ENCODE measurements at places on chromosomes 2 and 18.

- no peak for DNase-seq
These were observed 135.6 kb upstream of the DAPL1 start for GRCh38 chr2:158659483-158659882.

GRCh38 chr18:70376914-70377258 lies 88.0 kb downstream of the SOCS6 start:
- no peak for DNase-seq

GRCh38 chr18:827093-827677 lies 15.1 kb upstream of the YES1 start:
- DNase-seq, result no peak

DNA sequence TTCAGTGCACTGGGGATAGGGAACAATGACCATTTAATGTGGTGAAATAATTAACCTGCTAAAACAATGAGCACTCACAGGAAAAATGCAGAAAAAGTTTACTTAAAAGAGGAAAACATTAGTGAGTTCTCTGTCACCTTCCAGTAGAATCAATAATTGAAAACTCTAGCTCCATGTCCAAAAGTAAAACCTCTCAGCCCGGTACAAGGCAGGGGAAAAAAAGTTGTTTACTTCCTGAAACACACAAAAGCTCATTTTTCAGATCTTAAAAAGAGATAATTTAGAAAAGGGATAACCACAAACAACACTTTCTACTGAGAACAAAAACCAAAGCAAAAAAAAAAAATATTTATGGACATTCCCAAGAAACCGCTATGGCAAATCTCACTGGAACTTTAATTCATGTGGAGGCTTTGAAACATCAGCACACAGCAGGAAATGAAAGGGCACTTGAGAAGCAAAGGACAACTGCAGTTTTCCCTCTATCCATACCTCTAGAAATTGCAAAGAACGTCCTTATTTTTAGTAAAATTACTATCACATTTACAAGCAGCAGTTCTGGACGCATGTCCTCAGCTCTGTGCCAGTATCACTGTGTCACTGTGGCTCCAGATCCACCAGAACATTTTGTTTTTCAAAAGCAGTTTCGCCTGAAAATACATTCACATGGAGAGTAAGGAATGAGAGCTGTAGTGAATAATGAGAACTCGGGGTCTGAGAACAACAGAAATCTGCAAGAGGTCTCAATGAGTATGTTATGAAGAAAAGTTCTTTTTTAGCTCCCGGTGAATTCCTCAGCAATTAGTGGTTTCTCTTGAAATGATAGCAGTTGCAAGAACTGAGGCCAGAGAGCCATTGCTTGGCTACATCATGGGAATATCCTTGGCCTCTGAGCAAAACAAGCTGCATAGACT lies 44.7 kb upstream of the DNAH7 start:
- DNase-seq, result peak; percentile 6

DNA sequence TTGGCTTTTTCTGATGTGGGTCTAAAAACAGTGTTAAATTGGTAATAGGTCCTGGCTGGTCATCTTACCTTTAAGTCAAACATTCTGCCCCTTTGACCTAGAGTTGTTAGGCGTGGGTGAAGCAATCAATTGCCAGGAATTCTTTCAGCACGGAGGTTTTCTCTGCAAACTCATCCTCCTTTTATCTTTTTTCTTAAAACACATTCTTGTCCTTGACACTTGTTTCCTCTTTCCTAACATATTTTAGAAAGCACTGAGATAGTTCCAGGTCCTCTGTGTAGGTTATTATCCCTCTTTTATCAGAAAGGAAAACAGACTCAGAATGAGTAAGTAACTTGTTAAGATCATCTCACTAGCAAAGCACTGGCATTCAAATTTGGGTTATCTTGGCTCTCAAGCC lies 18.6 kb upstream of the AP1S3 start:
- no peak for DNase-seq

DNA sequence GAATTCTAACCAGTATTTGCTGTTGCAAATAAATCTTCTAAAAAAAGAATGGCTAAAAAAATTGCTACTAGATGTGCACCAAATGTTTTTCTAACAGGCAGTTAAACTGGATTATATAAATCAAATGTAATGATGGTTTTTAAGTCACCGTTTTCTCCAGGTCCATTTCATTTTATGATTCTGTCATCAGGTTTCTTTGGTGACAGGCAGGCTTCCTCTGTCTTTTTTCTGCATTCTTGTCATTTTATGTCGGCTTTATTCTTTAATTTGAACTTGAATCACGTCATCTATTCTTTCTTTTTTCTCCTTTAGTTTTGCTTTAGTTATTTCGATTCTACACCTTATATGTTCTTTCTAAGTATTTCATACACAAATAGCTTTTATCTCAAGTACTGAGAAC lies 212.5 kb downstream of the SOCS6 start:
- no peak for DNase-seq

DNA sequence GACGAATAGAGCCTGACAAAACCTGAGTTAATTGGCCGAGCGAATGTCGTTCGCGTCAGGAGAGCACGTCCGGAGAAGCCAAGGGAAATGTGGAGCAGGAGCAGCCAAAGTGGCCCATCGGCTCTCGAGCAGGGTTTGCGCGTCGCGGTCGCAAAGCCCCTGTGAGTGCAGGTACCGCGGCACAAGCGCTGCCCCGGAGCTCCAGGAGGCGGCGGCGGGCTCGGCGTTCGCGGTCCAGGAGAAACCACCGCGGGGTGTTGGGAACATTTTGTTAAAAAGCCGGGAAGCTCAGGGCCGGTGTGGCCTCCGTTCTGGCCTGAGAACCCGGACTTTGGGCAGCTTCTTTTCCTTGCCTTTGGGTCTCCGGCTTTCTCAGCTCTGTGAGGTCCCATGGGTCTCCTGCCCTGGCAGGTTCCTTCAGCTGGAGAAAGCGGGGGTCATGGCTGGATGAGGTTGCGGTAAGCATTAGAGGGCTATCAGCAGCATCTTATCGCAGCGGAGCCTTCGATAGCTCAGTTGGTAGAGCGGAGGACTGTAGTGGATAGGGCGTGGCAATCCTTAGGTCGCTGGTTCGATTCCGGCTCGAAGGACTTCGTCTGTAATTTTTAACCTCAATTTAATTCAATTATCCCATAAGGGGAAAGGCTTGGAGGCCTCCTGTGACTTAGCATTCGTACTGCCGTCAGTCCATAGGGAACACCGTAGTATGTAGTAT lies 1.0 kb upstream of the AGBL5 start:
- peak; percentile 98 for DNase-seq

DNA sequence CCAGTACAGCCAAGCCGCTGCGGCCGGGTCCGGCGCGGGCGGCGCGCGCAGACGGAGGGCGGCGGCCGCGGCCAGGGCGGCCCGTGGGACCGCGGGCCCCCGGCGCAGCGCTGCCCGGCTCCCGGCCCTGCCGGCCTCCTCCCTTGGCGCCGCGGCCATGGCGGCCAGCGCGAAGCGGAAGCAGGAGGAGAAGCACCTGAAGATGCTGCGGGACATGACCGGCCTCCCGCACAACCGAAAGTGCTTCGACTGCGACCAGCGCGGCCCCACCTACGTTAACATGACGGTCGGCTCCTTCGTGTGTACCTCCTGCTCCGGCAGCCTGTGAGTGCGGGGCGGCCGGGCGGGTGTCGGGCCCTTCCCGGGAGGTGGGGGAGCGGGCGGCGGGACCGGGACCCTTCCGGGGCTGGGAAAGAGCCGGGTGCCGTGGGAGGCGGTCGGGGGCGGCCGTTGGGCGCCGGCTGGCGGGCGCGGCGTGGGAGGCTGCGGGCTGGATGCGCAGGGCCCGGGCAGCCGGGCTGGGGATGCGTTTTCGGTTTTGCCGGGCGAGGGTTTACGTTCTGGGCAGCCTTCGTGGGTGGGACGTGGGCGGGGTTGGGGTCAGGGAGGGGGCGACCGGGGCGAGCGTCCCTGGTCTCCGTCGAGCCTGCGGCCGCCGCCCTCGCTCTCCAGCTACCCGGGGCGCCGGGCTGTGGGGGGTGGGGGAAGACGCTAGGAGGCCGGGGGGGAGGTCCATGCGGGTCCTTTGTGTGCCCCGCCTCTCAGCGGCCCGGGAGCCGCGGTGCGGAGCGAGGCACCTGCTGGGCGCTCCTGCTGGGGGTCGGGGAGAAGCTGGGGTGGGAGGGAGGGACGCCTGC lies 537 bp downstream of the AGFG1 start:
- DNase-seq, result peak; percentile 23

GRCh38 chr2:55419233-55419678 lies 400 bp downstream of the CCDC88A start:
- DNase-seq, result no peak

DNA sequence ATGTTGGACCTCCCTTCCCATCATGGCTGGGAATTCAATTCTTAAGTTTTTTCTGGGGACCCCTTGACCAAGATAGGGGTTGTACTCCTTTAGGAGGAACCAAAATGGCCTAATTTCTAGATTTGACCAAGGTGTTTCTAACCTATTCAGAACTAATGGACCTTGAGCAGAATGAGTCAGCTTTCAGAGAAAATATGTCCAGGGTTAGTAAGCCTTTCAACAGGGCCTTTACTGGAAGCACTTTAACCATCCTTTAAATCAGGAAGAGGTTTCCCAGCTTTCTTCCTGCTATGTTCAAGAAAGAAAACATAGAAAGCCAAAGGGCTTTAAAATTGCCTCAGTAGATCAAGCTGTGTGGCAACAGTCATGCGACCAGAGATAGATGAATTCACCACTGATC lies 1184.9 kb upstream of the ACVR2A start:
- no peak for DNase-seq

DNA sequence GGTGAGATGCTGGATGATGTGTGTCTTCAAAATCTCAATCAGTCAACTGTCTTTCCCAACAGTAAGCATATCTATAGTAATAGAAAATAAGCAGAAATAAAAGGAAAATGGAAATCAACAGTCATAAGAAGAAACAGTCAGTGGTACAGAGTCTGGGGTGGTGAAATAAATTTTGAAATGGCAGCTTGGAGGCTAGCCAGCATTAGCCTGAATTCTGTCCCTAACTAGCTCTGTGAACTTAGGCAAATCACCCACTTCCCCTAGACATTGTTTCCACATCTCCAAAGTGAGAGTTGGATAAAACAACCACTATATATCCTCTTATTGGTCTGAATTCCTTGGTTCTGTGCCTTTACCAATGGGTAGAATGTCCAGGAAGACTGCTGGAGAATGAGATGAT lies 189.7 kb upstream of the REV1 start:
- DNase-seq, result no peak

- no peak for DNase-seq
These were observed 217.7 kb downstream of the LRRTM1 start for GRCh38 chr2:80086831-80087230.

- DNase-seq, result no peak
These were observed 35.5 kb downstream of the STAT1 start for GRCh38 chr2:190978389-190979053.

DNA sequence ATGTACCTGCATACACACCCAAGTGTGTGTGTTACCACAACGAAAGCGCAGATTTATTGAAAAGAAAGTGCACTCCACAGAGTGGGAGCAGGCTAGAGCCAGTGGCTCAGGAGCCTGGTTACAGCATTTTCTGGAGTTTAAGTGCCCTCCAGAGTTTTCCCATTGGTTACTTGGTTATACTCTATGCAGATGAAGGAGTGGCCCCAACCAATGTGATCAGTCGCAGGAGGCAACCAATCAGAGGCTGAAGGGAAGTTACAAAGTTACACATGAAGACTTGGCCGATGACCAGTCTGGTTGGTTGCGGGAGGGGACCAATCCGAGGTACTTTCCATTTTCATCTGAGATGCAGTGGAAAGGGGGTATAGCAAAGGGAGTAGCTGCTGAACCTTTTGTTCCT lies 13.5 kb upstream of the PRLH start:
- DNase-seq, result no peak

DNA sequence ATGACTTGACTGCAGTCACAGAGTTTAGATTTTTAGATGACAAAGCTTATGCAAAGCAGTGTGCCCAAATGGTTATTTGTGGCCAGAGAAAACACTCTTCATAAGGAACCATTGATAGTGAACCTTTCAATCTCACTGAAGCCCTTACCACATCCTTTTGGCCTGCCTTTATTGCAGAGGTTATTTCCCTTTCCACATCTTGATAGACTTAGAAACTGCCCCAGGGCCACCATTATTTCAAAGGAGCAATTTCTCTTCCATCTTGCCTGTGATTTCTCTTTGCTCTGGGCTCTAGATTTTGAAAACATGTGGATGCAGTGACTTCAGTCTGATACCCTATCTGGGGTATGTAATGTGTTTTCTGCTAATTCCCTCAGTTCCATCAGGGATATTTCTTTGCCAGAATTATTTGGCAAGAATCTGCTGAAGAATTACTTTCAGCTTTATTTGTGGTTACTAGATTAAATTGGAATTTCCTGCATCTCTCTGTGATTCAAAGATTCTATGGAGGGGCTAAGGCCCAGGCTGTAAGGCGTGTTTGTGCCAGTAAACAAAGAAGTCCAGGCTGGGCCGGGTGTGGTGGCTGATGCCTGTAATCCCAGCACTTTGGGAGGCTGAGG lies 51.0 kb downstream of the MOGAT1 start:
- no peak for DNase-seq

GRCh38 chr2:175049661-175050060 lies 44.5 kb upstream of the CHN1 start:
- DNase-seq, result no peak

GRCh38 chr2:163943403-163944346 lies 207.9 kb upstream of the FIGN start:
- DNase-seq, result no peak

DNA sequence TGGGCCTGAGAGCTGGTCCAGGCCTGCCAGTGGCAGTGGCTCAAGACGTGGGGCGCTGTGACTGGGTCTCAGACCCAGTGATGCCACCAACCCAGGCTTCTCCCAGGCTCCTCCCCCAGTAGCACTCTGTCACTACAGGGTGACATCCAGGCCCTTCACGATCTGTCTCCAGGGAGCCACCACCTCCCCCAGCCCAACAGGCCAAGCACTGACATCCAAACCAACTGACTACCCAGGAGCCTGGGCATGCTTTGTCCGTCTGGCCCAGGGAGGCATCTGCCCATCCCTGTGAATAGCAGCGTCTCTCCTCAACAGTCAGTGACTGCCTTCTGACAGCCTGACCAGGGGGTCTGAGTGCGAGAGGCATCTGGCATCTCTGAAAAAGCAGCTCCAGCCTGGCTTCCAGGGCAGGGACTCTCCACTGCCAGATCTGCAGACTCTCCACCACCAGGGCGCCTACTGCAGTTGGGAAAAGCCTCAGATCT lies 13.0 kb downstream of the TEX44 start:
- DNase-seq, result peak; percentile 58

DNA sequence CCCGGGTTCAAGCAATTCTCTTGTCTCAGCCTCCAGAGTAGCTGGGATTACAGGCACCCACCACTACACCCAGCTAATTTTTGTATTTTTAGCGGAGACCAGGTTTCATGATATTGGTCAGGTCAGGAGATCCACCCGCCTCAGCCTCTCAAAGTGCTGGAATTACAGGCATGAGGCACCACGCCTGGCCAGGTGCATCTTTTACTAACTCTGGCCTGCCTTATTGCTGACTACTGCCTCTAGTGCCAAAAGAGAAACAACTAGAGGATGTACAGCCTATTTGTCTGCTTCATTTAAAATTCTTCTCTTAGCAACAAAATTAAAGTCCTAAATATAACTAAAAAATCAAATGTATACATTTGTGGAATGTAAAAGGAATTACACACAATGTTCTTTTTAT lies 115.4 kb downstream of the BMPR2 start:
- DNase-seq, result no peak

- no peak for DNase-seq
These were observed 259.9 kb downstream of the NDUFA10 start for GRCh38 chr2:239765076-239765845.

All from G401 (cell line).